SK-N-SH (cell line): ENCODE measurements at places on chromosomes 2 and 18.

DNA sequence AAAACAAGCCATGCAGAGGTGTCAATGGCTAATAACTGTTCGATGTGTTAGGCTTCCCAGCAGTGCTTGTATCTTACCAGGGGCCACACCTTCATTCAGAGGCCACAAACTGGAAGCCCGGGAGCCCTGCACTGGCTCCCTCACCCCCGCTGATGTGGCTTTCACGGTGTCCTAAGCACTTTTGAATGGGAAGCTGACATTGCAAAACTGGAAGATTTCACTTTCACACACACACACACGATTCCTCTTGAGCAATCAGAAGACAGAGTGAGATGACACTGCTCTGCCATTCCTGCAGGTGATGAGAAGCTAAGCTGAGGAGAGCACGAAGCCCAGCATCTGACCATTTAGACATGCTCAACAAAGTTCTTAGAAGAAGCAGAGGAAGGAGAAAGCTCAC lies 8.6 kb upstream of the ZNF407 start:
- no peak for DNase-seq

GRCh38 chr2:223722226-223722625 lies 115.2 kb downstream of the AP1S3 start:
- no peak for DNase-seq

DNA sequence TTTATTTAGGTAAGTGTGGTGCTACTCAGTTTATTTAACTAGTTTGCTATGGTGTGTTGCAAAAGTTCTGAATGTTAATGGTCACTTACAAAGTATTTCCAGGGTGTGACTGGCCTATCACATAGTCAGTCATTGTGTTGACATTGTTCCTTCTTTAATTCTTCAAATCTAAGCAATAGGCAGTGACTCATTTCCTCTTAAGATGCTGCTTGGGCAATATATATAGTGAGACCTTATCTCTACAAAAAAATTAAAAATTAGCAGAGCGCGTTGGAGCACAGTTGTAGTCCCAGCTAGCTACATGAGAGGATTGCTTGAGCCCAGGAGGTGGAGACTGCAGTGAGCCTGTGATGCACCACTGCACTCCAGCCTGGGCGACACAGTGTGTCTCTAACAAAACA lies 5.8 kb upstream of the CCDC88A start:
- no peak for DNase-seq

- DNase-seq, result no peak
These were observed 192.8 kb downstream of the ARHGAP15 start for GRCh38 chr2:143321994-143322393.

DNA sequence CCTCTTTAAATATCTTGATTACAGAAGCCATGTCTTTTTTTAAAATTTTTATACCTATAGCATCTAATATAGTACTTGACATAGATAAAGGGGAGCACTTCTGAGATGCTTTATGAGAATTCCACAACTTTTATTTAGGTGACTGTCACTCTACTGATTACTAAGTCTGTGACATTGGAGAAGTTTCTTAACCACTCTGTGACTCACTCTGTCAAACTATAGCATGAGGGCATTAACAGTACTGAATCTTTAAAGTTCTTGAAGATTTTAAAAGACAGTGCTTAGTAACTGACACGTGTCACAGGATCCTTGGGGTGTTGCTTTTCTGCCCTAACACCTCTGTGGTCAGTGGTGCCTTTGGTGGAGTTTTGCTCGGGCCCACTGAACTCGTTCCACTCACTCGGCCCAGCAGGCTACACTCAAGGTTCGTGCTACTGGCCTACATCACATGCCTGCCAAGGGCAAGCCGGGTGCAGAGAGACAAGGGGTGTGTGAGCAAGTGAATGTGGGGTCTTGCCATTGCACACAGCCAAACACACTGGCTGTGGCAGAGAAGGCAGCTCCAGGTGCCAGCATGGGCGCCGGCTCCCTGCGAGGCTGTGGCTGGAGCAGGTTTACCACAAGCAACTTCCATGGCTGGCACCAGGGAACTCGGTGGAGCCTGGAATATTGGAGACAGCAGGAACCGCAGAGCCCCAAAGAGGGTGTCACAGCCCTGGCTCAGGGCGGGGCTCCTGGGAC lies 734.0 kb upstream of the CDH7 start:
- no peak for DNase-seq

DNA sequence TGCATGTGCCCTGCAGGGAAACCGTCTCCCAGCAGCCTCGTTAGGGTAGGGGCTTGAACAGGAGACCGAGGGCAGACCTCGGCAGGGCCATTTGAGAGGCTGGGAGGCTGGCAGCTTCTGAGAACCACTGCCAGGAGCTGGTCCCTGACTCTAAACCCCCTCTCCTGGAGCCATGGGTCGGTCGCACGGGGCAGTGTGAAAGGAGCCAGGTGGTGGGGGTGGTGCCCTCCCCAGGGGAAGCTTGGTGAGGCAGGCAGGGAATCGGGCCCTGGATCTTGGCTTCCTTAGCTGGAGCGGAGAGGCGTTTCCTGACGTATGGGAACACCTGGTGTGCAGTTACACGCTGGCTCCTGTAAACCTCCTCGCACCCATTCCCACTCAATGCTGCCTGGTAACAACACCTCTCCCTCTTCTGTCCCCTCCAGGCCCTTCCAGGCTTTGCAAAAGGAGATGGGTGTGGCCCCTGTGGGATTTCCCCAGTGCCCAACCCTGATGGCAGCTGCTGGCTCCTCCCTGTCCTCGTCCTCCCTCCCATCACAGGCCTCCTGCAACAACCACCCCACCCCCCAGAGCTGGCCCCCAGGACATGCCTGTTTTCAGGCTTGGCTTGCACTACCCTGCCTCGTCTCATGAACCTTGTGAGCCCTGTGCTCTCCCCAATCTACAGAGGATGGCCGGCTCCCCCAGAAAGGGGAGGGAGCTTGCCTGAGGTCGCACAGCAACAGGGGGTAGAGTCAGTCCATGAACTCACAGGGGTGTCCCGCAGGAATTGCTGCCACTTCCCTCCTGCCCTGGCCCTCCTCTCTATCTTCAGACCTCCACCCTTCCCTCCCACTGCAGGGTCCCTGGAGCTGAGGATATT lies 24.4 kb downstream of the ADRA2B start:
- no peak for DNase-seq

DNA sequence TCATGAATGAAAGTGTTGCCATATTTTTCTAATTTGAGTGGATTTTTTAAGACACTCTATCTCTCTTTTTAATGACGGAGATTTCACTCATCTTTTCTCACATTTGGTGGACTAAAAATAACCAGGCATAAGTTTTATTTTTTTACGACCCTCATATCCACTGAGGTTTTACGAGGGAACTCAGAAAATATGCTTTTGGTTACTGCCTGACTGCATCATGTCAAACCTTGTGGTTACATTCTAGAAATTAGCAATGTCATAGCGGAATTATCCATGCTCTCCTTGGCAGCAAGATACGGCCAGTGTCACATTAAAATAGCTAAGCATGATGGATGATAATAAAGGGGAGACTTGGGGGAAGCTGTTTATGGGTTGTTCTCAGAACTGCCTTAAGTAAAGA lies 428.6 kb upstream of the FSHR start:
- no peak for DNase-seq

DNA sequence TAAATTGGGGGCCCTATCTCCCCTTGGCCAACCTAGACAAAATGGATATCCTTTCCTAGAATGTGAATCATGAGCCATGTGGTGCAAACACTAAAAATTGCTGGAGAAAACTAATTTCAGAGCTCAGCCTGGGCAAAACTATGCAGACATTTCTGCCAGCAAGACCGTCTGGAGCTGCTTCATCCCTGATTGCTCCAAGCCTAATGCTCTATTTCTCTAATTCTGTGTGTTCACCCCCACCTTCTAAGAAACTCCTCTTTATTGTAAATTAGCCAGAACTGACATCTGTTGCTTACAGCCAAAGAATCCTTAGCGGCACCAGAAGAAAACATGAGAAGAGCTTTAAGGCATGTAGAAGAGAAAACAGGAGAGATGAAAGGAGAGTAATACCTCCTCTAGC lies 337.7 kb upstream of the CHAC2 start:
- DNase-seq, result no peak

GRCh38 chr2:107364361-107364950 lies 462.2 kb upstream of the RGPD4 start:
- DNase-seq, result no peak

- peak; percentile 74 for DNase-seq
These were observed 48.1 kb downstream of the TMEM185B start for GRCh38 chr2:120174963-120175581.

DNA sequence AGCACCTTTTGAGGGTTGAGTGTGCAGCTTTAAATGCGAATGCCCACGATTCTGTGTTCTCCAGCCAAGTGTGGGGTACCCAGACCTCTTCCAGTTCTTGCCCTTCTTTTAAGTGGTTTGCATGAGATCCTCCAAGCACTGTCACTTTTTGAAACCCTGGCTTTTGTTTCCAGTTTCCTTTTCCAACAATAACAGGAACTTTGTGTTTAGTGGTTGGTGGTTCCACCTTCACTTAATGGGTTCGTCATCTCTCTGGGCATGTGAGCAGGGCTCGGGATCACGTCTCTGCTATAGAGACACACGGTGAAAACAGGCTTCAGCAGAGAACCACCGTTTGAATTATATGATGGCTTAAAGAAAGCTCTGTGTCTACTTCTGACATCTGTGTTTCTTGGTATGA lies 197.6 kb downstream of the LDLRAD4 start:
- DNase-seq, result no peak

GRCh38 chr2:198175271-198175670 lies 370.9 kb downstream of the PLCL1 start:
- no peak for DNase-seq

DNA sequence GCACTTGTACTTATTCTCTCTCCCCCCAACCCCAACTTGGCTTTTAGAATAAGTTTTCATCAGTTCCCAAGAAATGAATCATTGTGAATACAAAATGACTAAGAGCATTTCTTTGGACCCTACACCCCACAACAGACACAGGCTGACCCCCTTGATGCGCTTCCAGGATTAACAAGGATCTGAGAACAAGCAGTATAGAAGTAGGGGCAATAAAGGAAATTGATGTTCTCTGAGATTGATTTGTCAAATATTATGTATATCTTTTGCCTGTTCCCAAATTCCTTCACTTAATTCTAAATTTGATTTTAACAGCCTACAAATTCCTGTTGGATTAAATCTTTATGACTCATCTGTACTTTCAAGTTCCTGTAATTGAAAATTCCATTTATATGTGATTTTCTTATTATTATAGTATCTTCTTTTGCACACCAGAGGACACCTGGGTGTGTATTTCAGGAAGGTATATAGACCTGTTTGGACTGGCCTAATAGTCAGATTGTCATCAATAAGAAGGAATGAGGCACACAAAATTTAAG lies 10.2 kb upstream of the PTPN4 start:
- DNase-seq, result no peak

GRCh38 chr2:96694279-96694678 lies 45.6 kb downstream of the LMAN2L start:
- no peak for DNase-seq

DNA sequence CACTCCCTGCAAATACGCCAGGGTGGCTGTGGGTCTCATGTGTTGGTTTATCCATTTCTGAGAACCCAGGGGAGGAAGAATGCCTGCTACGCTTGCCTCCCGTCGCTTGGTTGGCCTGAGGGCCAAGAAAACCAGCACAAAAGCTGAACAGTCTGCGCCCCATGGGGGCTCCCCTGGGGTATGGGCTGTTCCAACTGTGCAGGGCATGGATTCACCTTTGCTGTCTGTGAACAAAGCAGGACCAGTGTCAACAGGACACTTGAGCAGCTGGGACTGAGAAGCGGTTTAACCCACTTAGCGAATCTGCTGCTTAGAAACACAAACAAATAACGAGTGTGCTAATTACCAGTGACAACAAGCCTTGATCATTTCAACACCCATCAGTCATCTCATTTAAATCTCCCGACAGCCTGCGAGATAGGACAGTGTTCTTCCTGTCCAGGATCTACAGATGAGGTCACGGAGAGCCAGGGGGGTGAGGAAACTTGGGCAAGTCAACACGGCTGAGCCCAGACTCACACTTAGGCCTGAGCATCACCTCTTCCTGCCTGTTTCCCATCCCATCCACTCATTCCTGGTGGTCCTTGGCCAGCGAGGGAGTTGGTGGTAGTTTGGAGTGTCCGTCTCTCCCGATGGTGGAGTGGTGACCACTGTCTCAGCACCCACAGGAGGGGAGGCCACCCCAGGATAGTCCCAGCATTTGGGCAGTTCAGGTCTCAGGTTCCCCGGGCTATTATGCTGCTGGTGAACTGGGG lies 111.6 kb upstream of the HAAO start:
- peak; percentile 40 for DNase-seq

DNA sequence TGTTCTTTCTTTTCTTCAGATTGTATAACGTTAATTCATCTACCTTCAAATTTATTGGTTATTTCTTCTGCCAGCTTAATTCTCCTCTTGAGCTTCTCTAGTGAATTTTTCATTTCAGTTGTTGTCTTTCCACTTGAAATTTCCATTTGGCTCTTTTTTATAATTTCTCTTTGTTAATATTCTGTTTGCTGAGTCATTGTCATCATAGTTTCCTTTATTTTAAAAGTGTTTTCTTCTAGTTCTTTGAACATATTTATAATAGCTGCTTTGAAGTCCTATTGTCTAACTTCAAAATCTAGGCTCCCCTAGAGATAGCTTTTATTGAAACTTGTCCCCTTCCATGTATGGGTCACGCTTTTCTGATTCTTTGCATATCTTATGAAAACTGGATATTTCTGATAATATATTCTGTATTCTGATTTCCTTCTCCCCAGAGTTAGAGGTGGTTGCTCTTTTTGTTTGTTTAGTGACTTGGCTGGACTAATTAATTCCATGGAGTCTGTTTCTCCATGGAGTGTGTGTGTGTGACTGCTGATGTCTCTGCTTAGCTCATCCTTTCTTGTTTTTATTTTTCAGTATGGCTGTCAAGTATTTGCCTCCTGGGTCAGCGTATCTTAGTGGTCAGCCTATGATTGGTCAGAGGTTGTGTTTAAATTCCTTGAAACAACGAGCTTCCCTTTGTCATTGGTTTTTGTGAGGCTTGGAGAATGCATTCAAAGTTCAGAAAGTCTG lies 47.6 kb downstream of the DIS3L2 start:
- no peak for DNase-seq

- no peak for DNase-seq
These were observed 823 bp downstream of the PARD3B start for GRCh38 chr2:204545861-204546735.

DNA sequence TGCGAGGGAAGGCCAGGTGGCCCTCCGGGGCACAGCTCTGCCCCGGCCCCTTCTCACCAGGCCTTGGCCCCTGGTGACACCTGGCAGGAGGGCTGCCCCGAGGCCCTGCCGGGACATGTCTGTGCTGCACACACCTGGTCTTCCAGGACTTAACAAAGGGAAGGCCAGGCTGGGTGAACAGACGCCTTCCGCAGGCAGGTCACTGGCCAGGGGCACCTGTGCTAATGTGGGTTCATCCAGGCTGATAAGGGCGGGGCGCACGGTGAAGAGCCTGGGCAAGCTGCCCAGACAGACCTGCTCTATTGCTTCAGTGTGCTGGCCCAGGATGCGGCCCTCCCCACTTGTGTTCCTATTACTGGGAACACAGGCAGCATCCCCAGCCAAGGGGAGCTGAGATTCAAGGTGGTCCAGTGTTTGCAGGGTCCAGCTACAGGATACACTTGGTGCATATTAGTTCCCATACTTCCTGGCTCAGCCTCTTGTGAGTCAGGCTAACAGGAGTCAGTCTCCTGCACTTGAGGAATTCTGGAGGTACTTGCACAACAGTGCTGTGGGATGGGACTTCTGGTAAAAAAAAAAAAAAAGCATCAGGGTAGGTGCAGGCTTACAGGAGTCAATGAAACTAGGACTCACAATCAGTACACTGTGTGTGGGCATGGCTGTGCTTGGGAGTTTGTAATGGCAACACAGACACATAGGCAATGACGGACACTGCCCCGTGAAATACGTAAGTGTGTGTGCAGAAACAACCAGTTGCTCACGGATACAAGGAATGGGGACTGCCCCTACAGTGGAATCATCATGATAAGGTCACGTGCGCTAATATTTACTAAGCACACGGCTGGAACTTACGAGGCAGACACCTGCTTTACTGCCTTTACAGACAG lies 261.4 kb downstream of the TWIST2 start:
- no peak for DNase-seq
